ENCODE measurements at places on chromosomes 2 and 18. TPM values are rescaled to one million over a fixed set of nuclear protein-coding genes. Genes with fewer than 3 reads are reported as not detected.

- DNase-seq = no peak
Measured at GRCh38 chr2:174125090-174125489, 123.2 kb downstream of the OLA1 start.

- no peak for DNase-seq
Measured at GRCh38 chr2:51031021-51031780, 731 bp downstream of the NRXN1 start.

The LHCGR gene
- total RNA-seq = not detected

GRCh38 chr2:232458051-232458660 lies 2.2 kb downstream of the ALPI start:
- no peak for DNase-seq

GRCh38 chr2:31204783-31205182 lies 12.5 kb downstream of the CAPN14 start:
- no peak for DNase-seq

The PARD3B gene
- 0.87 TPM for total RNA-seq

DNA sequence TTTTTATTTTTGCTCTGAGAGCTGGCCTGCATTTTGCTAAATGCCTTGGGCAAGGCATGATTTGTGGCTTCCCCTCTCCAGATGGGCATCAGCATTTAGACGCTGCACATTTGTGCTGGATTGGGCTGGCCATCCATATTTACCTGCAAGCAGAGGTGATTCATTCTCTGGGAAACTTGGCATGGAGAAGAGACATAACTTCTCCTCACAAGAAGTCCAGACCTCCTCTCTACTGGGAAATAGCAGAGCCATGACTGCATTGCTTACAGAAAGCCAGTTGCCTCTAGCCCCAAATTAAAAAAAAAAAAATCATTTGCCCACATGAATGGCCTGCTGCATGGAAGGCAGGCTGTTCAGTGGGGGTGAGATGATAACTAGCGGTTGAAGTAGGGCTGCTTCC lies 120.1 kb downstream of the ACTR3 start:
- no peak for DNase-seq

The HSPD1 gene
- 157 TPM for total RNA-seq

The SETBP1 gene
- 0.41 TPM for total RNA-seq

- DNase-seq = no peak
Measured at GRCh38 chr2:241768251-241768711, 8.3 kb upstream of the GAL3ST2 start.

DNA sequence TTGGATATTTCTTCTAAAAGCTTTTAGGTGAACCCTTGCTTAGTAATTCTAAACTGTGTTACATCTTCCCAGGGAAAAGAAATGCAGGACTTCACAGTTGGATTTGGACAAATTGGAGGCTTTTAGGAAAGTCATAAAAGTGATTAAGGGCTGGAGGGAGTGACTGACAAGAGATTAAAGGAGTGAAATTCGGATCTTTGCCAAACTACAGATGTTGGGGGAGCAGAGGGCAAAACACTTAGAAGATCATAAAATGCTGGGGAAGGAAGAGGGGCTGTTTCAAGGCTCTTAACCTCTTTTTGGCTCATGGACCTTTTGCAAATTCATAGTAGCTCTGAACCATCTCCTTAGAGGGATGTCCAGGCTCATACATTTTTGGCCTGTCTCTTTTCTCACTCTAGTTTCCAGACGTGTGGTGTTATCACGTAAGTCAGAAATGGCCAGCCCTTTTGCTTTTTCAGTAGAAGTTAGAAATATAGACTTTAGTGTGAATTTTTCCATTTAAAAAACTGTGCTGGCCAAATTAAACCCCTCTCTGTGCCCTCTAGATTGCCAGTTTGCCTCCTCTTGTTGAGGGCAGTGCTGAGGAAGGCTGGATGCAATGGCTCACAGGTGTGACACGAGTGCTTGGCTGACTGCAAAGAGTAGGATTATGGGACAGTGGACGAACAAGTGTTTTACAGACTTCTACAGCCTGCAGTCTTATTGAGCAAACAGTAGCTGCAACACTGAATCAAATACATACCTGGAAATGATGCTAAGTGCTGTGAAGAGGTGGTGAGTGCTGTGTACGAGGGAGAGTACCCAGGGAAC lies 109.9 kb downstream of the LYPD6B start:
- no peak for DNase-seq

DNA sequence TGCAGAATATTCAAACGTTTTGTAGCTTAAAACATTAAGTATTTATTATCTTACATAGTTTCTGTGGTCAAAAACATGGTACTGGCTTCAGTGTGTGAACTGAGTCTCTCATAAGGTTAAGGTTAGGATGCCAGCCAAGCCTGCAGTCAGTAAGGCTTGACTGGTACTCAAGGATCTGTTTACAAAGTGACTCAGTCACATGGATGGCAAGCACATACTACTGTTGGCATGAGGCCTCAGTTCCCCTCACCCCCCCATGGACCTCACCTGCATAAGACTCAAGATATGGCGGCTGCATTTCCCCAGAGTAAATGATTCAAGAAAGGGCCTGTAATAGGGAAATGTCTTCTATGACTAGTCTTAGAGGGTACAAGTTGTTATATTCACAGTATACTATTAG lies 1167.5 kb downstream of the DPP10 start:
- DNase-seq = no peak

The C2orf80 gene
- total RNA-seq = not detected

The PPP1R1C gene
- not detected for total RNA-seq

DNA sequence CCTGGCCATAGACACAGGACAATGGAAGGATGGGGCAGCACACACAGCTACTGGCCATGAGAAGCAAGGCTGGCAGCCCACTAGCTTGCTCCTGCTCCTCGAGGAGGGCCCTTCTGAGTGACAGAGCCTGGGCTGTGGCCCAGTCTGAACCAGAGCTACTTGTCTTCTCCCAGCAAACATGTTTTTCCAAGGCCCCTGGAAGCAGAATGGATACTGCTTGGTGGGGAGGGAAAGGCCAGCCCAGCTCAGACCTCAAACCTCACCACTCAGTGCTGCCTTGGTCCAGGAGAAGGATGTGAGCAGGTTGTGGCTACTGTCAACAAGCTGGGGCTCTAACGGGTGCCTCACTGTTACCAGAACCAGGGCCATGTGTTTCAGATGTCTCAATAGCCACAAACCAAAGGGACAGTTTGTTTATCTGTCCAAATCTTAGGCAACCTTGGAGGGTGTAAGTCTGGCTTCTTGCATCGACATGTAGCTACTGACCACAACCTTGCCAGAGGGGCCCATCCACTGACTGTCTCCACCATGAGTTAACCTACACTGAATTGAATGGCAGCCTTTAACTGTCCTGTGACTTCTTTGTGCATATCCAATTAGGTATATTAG lies 98.6 kb downstream of the TGFA start:
- no peak for DNase-seq

The DSG2 gene
- total RNA-seq = 0.14 TPM

DNA sequence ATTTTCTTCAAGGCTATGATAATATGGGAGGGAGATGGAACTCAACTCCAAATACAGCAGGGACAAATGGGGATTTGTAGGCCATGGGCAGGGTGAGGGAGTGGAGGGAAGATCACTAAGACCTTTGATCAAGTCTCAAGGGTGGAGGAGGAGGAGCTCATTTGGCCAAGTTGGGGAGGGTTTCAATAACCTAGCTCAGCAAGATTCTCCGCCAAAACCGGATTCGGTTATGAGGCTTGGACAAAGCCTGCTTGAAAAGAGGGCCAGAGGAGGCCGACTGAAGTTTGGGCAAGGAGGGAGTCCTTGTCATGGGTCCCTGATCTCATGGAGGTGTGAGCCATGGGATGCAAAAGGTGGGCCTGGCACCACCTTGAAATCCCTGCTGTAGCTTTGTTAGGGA lies 68.8 kb downstream of the TSN start:
- no peak for DNase-seq

DNA sequence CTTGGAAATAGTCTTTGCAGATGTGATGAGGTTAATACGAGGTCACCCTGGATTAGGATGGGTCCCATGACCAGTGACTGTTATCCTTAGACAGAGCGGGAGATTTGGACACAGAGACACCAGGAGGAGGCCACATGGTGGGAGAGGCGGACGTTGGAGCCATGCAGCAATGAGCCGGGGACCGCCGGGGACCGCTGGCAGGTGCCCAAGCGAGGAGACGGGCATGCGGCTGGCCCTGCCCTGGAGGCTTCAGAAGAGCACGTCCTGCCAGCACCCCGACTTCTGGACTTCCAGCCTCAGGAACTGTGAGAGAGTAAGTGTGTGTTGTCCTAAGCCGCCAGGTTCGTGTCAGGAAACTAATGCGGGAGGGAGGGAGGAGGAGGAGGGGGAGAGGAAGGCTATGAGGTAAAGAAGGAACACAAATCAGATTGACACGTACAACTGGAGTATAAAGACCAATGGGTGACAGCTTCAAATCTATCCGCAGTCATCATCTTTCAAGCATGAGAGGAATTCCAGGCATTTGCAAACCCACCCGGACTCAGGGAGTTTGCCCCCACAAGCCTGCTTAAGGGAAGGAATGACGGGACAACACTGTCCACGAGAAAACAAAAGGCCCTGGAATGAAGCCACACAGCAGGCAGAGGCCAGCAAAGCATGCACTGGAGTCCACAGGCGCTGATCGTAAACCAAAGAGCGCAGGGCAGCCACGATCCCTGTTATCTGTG lies 11.6 kb upstream of the BOK start:
- no peak for DNase-seq

DNA sequence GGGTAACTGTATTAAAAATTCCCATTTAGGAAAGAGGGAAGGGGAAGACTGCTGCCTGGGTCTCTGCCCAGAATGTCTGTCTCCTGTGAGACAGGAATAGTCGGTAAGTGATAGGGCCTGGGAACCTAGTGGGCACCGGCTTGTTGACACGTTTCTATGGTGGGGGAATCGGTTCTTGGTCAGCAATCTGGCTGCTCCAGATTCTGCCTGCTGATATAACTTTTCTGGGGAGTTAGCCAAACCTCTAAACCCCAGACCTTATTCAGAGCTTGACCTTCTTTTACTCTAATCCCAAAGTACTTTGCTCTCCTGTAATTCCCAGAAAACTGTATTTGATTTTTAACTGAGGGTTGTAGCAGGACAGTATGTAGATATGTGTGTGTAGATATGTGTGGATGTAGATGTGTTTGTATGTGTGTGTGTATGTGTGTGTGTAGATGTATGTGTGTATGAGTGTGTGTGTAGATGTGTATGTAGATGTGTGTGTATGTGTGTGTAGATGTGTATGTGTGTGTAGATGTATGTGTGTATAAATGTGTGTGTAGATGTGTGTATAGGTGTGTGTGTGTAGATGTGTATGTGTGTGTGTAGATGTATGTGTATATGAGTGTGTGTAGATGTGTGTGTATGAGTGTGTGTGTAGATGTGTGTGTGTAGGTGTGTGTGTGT lies 61.8 kb upstream of the TXNDC2 start:
- DNase-seq = no peak

- no peak for DNase-seq
Measured at GRCh38 chr2:51013933-51014526, 17.9 kb downstream of the NRXN1 start.

GRCh38 chr2:15275346-15275745 lies 285.8 kb downstream of the NBAS start:
- DNase-seq = no peak

The PLEK gene
- total RNA-seq = 5.3 TPM

DNA sequence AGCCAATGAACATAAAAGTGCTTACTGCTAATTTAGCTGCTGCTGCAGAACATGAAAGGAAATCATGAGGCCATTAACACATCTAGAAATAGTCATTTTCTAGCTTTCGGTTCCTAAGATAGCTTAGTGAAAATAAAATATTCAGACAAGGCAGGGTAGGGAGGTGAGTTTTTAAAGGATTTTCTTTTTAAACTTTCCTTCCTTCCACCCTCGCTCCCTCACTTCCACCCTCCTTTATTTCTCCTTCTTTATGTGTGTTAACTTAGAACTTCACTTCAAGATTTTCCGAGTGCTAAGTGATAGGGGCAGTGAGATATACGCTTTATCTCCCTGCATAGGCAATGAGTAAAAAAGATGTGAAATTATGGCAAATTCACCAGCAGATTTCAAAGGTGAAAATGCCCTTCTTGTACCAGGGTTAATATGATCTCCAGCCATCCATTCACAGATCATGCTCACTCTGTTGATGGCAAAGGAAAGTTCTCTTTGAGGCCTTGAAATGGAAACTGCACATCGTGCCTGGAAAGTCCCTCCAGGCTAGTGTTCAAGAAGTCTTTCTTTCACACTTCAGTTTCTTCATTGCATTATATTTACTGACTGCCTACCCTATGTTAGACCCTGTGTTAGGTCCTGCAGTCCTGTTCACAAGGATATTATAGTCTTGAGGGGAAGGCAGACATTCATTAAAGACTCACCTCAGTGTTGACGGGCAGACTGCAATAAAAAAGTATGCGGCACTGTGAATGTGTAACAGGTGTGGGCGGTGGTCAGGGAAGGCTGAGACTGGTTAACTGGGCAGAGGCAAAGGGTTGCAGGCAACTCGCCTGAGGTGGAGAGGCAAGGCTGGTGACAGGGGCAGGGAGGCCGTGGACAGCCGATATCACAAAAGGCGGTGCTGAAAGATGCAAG lies 200.8 kb downstream of the PLCL1 start:
- DNase-seq = no peak

The SPEG gene
- 15.3 TPM for total RNA-seq

The WNT10A gene
- 4.8 TPM for total RNA-seq

GRCh38 chr2:28350196-28350595 lies 42.5 kb upstream of the FOSL2 start:
- no peak for DNase-seq

The CENPA gene
- total RNA-seq = 1.1 TPM

Measured in CD4-positive, alpha-beta T cell (primary cell).